Stimulated activated CD8-positive, alpha-beta memory T cell treated with anti-CD3 and anti-CD28 coated beads, Interleukin-7, amount 100 ng/mL, for 1 hour (primary cell): ENCODE measurements at places on chromosomes 2 and 18.

DNA sequence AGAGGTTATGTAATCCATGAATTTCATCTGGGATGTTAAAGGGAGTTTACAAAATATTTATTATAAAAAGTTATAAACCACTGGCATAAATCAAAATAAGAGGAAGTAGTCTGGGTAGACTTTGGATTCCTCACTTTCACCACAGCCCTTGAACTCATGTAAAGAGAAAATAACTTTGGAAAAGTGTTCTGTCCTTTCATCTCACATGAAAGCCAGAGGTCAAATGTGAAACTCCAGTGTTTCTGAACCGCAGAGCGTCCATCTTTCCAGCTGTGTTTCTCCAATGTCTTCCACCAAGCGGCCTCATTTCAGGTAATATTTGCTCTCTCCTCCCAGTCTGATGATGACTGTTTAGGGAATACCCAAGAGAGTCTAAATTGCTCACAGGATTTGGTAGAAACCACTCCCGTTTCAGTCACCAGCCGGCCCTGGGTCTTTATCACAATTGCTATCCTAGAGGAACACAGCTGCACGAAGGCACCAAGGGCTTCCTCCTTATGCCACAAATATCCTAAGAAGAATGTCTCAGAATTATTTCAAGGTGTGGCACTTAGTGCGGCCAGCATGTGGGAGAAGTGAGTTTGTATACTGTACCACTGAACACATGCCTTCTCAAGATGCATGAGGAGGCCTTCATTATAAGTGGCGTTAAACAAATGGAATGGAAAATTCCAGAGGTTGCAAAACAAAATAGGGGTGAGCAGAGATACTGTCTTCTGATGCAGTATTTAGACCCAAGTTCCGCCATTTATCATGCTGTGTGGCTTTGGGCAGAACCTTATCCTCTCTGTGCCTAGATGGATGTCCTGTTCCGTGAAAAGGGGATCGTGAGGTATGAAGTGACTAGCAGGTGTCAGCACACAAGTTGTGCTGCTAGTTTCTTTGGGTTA is 63.8 kb downstream of the ACTR2 start:
- no peak for DNase-seq

DNA sequence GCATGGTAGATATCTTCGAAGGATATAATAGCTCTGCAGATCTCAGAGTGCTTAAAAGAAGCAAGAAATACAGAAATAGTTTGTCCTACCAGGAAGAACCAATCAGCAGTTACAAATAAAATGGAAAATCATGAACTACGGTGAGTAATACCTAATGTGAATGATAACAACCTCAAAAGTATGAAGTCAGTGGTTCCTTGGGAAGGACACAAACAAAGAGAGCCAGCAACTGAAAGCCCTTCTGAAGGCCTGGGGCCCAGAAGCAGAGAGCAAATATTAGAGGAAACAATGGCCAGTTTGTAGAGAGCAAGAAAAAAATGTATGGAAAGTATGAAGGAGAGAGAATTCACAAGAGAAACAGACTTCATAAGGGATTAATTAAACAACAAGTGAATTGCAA is 226.8 kb upstream of the CHST9 start:
- DNase-seq, result no peak

DNA sequence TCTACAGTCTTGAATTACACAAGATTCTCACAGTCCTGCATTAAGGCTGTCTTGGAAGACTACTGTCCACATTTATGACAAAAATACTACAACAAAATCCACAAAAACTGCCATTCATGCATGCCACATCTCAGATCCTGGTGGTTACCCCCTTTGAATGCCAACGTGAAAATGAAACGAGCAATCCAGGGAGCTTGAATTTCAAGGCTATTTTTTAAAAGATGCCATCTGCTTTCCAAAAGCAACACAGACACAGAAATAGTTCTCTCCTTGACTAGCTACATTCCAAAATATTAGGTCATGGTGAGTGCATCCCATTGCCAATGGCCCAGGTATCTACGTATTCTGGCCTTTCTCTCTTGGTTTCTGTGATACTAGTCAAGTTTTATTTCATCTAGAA is 36.3 kb downstream of the IRS1 start:
- no peak for DNase-seq

GRCh38 chr2:73059106-73059505 is 12.4 kb downstream of the SFXN5 start:
- no peak for DNase-seq

DNA sequence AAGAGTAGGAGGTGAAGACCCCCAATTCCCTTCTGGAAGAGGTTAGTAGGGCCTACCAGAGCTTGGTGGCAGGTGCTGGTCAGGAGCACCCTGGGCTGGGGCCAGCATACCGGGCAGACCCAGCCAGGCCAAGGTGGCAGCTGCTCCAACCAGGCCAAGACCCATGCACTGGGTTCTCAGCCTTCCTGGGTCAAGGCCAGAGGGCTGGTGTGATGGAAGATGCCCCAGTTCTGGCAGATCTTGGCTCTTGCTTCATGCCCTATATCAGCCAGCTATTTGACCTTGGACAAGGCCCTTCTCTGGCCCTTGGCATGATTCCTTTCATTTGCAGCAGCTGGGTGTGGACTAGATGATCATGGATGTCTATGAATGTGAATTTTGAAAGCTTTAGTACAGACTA is 57.7 kb downstream of the PRKCE start:
- no peak for DNase-seq

- DNase-seq, result no peak
Measured at GRCh38 chr2:230921806-230922595, 3.0 kb downstream of the GPR55 start.

GRCh38 chr18:62979176-62979575 is 263.8 kb downstream of the PHLPP1 start:
- DNase-seq, result no peak

- DNase-seq, result no peak
Measured at GRCh38 chr2:204625135-204625534, 79.9 kb downstream of the PARD3B start.

DNA sequence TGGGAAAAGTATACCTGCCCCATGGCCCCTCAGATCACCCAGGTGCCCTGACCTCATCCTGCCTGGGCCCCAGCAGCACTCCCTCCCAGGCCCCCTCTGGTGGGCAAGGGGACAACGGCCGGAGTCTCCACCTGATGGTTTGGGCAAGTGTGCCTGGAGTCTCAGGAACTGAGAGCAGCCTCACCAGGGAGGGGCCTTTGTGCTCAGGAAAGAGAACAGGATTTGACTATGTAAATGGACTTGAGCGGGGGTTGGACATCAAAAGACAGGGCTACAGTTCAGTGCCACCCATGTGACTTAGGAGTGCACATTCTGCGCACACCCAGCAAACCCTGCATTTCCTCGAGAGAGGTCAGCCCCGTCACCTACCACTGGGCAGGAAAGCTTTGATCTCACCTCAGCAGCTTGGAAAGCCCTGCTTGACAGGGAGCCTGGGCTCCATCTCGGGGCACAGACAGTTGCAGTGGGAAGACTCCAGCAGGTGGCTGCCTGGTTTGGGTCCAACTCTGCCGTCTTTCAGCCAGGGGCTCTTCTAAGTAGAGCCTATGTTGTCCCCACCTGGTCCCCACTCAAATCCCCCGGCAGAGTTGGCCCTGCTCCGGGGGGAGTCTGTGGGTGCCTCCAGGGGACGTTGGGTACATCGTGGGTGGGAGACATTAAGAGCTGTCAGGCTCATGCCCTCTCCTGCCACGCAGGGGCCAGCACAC is 3.3 kb downstream of the INPP5D start:
- DNase-seq, result no peak

DNA sequence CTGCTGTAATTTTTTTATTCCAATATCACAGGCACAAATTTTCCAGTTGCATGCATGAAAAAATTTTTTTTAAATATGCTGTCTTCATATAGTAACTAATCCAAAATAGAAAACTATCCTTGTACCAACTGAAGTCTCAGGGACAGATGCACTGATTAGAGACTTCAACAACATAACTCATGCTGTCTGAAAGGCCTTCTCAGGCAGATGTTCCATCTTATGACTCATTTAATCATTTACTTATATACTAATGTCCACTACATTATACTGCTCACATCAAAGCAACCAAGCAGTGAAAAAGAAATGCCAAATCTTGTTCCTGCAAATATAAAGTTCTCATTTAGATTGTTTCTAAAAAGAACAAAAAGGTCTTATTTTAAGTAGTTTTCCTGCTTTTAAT is 53.1 kb downstream of the OLA1 start:
- DNase-seq, result no peak

DNA sequence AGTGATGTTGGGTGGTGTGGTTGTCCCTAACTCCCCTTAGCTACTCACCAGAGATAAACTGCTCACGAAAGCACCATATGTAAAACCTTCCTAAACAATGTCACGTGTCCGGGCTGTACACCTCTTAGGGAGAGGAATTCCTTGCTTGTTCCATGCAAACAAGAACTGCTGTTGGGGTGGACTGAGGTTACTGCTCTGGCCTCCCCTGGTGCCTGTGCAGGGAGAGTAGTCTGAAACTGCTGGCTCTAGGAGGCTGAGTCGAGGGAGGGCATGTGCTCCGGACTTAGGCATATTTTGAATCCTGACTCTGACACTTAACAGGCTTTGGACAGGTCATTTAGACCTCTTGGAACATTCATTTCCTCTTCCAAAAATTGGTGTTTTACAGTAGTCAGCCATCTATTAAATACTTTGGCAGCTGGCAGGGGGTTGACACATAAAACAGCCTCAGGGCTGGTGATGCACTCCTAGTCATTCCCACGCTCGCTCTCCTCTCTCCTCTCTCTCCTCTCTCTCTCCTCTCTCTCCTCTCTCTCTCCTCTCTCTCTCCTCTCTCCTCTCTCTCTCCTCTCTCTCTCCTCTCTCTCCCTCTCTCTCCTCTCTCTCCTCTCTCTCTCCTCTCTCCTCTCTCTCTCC is 10.6 kb downstream of the THNSL2 start:
- no peak for DNase-seq

DNA sequence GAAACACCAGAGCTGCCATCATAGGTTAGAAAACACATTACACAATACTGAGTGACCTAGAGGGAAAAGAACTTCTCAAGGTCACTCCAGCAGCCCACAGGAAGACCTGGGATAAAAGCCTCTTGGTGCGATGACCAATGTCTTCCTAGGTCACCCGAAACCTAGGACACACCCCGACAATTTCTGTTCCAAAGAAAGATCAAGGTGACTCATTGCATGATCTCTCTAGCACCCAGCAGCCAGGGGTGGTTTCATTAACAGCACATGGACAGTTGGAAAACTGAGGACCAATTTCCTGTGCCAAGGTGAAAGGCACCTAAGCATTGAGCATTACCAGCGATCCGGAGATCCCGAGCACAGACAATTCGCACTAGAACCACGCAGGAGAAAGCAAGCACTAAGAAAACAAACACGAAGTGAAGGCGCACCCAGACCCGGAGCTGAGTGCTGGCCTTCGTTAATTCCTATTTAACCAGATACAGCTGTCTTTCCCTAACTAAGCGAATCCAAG is 1.5 kb downstream of the CACNB4 start:
- DNase-seq, result no peak

GRCh38 chr2:11321847-11322246 is 22.6 kb downstream of the ROCK2 start:
- no peak for DNase-seq

DNA sequence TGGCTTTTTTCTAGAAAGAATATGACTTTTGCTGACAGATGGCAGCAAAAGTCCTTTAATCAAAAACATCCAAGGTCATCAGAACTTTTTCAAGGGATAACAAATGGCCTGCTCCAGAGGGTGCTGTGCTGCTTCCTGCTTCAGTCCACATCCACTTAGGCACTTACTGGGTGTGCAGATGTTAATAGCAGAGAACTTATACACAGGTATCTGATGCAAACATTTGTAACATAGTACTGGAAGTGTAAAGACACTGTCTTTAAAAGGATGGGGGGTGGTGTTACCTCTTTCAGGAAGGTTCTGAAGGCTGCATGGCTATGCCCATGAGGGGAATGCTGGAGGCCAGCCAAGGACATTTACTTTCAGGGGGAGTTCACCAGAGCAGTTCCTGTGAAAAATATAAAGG is 5.5 kb downstream of the HOXD8 start:
- DNase-seq, result no peak

DNA sequence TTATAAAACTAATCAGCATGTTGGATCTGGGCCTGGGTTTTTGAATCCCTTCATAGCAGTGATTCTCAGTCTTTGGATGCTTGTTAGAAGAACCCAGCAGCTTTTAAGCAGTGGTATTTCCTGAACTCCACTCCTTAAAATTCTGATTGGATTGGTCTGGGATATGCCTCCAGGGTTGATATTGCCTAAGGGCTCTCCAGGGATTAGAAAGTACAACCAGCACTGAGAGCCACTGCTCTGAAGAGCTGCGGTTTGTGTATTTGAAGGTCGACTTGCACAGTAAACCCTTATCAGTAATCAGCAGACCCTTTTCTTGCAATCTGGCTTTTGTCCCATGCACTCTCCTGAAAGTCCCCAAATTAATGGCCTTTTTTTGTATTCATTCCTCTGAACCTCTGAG is 17.0 kb upstream of the RBMS1 start:
- DNase-seq, result no peak

- no peak for DNase-seq
Measured at GRCh38 chr2:148721991-148722777, 77.6 kb downstream of the EPC2 start.

GRCh38 chr2:149827585-149828126 is 240.1 kb upstream of the MMADHC start:
- no peak for DNase-seq

DNA sequence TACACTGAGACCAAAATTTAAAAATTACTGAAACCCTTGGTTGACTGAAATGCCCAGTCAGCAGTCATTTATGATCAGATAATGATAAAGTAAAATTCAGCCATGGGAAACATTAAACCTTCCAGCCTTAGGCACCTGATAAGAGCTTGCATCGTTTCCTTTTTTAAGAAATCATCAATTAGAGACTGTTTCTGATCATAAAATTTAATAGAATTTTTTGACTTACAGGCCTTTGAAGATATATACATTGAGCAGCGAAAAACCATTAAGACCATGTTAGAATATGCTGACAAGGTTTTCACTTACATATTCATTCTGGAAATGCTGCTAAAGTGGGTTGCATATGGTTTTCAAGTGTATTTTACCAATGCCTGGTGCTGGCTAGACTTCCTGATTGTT is 99.6 kb upstream of the CSRNP3 start:
- DNase-seq, result no peak

DNA sequence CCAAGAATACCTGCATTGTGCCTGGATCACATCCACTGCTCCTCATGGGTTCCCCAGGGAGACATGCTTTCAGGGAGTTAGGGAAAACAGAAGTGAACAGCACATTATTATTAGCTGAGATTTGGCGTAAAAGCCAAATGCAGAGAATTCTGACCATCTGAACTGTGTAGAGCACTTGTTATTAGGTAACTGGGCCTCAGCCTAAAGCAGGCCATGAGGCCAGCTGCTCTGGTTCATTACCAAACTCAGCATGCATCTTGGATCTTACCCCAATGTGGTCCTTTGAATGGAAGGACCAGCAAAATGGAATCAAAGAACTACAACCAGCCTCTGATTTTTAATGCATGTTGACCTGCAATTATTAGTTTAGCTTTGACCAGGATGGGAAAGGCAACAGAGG is 322.3 kb downstream of the KCNS3 start:
- no peak for DNase-seq

GRCh38 chr2:78614726-78615125 is 410.8 kb upstream of the REG3G start:
- no peak for DNase-seq

GRCh38 chr2:62194558-62195420 is 1.1 kb upstream of the B3GNT2 start:
- no peak for DNase-seq

GRCh38 chr18:4587204-4587603 is 132.1 kb upstream of the DLGAP1 start:
- DNase-seq, result no peak
